ENCODE measurements at places on chromosomes 11 and 22.

- no peak for DNase-seq
Measured at GRCh38 chr11:33321422-33321821, 64.2 kb downstream of the HIPK3 start.

- no peak for DNase-seq
Measured at GRCh38 chr11:83628622-83629355, 342.6 kb upstream of the CCDC90B start.

- DNase-seq, result no peak
Measured at GRCh38 chr22:46286006-46286405, 10.7 kb upstream of the GTSE1 start.

GRCh38 chr11:114087025-114087424 lies 27.5 kb downstream of the ZBTB16 start:
- DNase-seq, result no peak

- no peak for DNase-seq
Measured at GRCh38 chr11:44246726-44247125, 63.2 kb downstream of the ALX4 start.

- DNase-seq, result no peak
Measured at GRCh38 chr11:27487706-27488105, 15.1 kb upstream of the LGR4 start.

DNA sequence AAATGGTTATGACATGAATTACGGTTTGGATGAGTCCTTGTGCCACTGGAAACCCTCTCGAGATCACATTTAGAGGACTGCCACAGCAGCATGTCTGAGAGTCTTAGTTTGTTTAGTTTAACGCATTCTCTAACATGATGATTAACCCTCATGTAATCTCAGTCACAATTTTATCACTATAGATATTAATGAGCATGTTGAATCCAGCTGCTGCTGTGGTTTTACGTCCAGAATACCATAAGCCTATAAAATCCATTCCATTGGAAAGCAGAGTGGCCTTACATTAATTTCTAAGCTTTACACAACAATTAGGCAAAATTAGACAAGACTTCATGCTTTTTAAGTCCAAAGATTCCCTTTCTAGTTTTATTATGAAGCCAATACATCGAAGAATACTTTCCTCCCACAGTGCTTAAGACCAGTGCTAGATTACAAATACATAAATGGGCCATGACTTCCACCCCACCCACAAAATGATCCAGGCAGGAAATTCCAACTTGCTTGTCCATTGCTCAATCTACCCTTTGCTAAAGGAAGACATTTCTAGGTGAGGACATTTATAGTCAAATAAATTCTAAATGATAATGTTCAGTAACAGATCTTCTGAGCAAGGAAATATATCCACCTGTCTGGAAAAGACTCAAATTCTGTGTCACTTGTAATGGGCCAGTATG lies 3.5 kb upstream of the ELMOD1 start:
- DNase-seq, result no peak

DNA sequence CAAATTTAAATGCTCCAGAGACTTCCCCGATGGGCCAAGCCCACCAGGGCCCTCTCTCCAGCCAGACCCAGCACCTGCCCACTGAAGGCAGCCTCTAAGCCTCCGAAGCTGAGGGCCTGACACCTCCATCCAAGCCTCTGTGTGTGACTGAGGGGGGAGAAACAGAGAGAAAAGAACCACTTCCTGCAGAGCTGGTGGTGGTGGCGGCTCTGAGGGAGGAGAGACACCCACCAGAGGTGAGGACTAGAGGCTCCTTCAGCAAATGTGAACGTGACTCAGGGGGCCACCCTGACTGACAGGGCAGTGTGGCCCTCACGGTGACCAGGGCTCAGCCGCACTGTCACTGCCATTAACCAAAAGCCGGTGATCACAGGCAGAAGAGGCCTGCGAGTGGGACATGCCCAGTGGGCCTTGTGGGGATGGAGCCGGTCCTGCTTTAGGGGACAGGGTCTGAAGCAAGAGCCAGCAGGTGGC lies 31.0 kb upstream of the CD5 start:
- DNase-seq, result peak; percentile 66

- DNase-seq, result peak; percentile 9
Measured at GRCh38 chr11:2518111-2518982, 73.5 kb downstream of the KCNQ1 start.

DNA sequence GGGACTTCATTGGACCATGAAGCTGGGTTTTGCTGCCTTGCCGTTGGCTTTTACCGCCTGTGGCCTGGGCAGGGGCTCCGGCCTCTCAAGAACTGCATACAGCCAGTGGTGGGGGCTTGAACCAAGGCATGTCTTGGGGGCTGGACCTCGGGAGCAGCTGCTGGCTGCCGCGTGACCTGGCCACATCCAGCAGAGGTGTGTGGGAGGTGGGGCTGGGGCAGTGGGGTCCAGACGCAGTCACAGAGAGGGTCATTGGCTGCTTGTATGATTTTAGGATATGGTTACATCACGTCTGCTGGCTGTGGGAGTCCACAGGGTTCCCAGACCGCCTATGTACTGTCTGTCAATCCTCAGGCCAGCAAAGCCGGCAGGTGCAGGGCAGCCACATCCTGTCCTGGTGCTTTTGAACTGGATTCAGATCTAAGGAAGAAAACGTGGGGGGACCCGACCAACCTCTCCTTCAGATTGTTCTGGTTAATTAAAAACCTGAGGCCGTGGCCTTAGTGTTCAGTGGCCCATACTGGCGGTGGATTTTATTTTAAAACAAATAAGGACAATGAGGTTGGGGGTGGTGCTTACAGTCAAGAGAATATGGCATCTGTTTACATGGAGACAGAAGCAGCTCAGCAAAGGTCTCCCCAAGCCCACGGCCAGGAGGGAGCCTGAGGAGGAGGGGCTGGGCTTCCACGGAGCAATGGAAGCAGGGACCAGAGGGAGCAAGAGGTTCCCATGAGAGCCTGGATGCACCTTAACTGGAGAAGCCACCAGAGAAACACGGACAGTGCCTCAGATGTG lies 426.0 kb downstream of the TBC1D22A start:
- DNase-seq, result no peak

- DNase-seq, result no peak
Measured at GRCh38 chr11:124079631-124080326, 35.5 kb upstream of the VWA5A start.

DNA sequence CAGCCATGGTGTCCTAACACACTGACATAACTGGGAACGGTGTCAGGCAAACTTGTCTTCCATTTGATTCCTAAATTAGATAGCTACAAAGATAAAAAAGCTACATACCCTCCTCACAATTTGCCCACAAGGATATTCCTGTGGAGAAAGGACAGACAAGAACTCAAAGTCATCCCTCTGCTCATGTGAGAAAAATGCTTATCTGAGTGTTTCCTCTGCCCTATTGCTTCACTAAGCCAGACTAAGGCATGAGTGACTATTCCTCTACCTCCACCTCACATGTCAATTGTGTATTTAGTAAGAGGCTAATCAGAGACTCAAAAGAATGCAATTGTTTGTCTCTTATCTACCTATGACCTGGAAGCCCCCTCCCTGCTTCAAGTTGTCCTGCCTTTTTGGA lies 247.7 kb downstream of the DDX10 start:
- no peak for DNase-seq

GRCh38 chr22:28882545-28882877 lies 861 bp upstream of the ZNRF3 start:
- DNase-seq, result no peak

DNA sequence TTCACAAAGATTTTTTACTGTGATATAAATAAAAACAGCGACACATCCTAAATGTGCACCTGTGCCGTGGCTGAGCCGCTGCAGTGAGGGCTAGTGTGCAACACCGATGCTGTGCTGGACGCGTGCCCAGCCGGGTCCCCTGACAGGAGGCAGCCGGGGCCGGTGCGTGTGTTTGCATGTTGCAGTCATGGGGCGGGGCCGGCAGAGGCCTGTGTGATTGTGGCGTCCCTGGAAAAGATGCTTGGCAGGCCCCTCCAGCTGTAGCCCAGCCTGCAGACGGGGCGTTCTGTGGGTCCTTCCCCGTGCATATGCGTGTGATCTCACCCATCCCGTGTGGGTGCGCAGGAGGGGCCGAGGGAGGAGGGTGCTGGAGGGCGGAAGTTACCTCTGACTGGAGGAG lies 30.6 kb downstream of the MUC6 start:
- no peak for DNase-seq

- DNase-seq, result no peak
Measured at GRCh38 chr11:59776210-59777066, 21.3 kb downstream of the STX3 start.

DNA sequence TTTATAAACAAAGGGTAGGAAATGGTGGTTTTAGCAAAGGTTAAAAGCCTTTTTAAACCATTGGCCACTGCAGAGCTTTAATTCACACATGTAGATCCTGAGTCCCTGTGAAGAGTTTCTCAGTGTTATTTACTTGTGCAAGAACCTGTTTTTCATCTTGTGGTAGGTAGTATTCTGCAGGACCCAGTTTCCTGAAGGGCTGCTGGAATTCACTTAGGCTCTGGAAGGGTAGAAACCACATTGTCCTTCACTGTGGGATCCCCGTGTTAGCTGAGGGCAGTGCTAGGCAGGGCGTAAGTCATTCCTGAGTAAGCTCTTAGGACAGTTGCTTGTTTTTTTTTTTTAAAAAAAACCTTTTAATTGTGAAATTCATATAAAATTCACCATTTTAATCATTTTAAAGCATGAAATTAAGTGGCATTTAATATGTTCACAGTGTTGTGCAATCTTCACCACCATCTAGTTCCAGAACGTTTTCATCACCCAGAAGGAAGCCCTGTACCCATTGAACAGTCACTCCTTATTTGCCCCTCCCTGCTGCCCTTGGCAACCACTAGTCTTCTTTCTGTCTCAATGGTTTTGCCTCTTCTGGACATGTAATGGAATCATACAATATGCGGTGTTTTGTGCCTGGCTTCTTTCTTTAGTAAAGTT lies 77.7 kb downstream of the C22orf31 start:
- no peak for DNase-seq

DNA sequence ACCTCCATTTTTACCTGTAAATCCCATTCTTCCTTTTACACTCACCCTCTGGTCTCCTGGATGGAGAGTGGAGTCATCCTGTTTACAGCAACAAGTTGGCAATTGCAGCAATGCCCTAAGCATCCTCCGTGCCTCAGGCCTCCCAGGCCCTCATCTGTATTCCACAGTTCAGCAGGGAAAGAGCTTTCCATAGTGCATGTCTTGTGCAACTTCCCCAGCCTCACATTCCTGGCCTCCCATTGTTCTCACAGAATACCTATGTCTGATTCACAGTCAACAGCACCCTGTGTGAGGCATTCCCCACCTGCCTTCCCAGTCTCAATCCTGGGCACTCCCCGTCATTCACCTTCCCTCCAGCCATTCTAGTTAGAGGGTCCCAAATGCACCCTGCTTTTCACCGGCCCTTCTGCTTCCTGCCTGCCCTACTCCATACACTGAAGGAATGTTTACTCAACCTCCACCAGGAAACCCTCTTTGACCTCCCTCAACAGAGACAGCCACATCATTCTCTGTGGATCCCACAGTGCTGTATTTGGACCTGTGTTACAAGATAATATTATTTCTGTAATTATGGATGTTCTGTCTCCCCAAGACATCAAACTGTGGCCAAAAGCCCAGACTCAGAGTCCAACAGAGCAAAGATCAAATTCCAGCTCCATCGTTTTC lies 405.7 kb downstream of the BUD13 start:
- DNase-seq, result no peak

- DNase-seq, result no peak
Measured at GRCh38 chr11:92670308-92670890, 299.1 kb upstream of the MTNR1B start.

- DNase-seq, result no peak
Measured at GRCh38 chr22:35085621-35086020, 19.7 kb downstream of the ISX start.

- peak; percentile 5 for DNase-seq
Measured at GRCh38 chr22:23068832-23069385, 1.4 kb upstream of the GNAZ start.

- no peak for DNase-seq
Measured at GRCh38 chr11:2703363-2704141, 3.8 kb upstream of the KCNQ1OT1 start.

DNA sequence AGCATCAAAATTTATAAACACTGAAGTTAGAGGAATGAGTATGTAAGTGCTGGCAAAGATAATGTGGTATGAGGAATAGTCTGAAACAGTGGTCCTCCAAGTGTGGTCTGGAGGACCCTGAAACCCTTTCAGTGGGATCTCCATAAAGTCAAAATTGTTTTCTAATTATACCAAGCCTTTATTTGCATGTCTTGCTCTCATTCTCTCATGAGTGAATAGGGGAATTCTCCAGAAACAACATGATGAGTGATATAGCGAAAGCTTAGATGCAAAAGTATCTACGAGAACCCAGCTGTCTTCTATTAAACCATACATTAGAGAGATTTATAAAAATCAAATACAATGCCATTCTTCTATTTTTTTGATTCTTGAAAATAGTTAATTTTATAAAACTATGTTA lies 145.0 kb upstream of the RAG2 start:
- DNase-seq, result no peak

- no peak for DNase-seq
Measured at GRCh38 chr11:106983261-106983660, 35.0 kb downstream of the GUCY1A2 start.

DNA sequence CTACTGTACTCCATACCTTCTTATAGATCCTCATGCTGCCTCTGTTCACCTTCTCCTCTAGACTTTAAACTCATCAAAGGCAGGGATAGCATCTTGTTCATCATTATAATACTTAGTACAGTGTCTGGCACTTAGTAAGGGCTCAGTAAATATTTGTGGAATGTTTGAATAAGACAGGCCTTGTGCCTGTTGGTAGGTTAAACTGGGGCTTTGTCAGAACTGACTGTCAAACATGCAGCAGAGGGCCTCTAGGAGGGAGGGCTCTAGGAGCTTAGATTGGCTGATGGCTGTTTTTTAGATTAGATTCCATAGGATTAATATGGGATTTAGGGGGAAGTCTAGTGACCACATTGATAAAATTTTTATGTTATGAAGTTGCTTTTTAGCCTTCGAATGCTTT lies 70.8 kb downstream of the RNF169 start:
- no peak for DNase-seq

GRCh38 chr11:133227632-133228111 lies 304.6 kb downstream of the OPCML start:
- no peak for DNase-seq

GRCh38 chr22:49975543-49976389 lies 15.2 kb downstream of the PIM3 start:
- DNase-seq, result peak; percentile 34

DNA sequence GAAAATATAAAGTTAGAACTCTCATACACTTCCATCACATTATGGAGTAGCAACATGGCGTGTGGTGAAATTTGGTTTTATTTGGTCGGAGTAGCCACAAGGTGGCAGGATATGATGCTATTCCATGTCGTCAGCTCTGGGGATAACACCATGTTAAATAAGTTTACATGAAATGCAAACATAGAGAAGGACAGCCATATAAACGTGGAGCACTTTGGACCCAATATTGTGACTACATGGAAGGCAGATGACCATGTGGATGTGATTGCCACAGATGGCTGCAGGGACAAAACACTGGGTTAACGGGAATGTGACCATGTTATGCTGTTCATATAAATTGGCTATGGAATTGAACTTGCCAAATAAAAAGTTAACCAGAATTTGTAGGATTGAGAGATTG lies 21.0 kb downstream of the OR5M11 start:
- no peak for DNase-seq

- no peak for DNase-seq
Measured at GRCh38 chr11:2535673-2536439, 91.0 kb downstream of the KCNQ1 start.

GRCh38 chr11:21110415-21110814 lies 441.0 kb downstream of the NELL1 start:
- no peak for DNase-seq

GRCh38 chr22:43001271-43002201 lies 13.4 kb downstream of the PACSIN2 start:
- DNase-seq, result no peak

GRCh38 chr11:45803971-45804760 lies 783 bp upstream of the SLC35C1 start:
- DNase-seq, result peak; percentile 47

GRCh38 chr11:112308651-112309050 lies 48.0 kb upstream of the PLET1 start:
- no peak for DNase-seq
